ENCODE measurements at places on chromosomes 11 and 22.

- no peak for DNase-seq
Observed at GRCh38 chr22:28952857-28953256, 69.5 kb downstream of the ZNRF3 start.

- DNase-seq = no peak
Observed at GRCh38 chr11:112652786-112653390, 308.3 kb upstream of the NCAM1 start.

- no peak for DNase-seq
Observed at GRCh38 chr22:25970374-25970911, 198.8 kb upstream of the SEZ6L start.

GRCh38 chr11:14417617-14418374 is 58.8 kb upstream of the RRAS2 start:
- no peak for DNase-seq

DNA sequence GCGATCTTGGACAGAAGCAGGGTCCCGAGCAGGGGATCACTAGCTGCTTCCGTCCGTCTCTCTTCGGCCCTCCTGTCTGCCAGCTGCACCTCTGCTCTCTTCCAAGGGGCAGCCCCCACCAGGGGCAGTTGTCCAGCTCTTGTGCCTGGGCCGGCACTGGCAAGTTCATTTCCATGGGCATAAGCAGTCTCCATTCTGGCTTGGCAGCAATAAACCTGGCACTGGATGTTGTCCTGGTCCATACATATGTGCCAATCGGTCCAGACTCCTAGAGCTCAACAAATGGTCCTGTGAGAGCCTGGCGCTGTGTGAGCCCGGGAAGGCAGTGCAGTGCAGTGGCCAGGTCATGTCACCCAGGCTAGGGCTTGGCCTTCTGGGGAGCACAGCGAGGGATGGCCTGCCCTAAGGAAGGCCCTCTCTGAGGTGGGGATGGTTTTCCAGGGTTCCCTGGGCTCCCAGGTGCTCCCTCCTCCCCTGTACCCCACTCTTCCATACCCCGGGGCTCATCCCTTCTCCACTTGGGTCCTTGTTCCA is 60.4 kb downstream of the RPS6KA4 start:
- DNase-seq = no peak

GRCh38 chr11:73366265-73366610 is 10.0 kb upstream of the RELT start:
- peak; percentile 19 for DNase-seq

- DNase-seq = no peak
Observed at GRCh38 chr11:107666911-107667613, 44.8 kb downstream of the SLN start.

- DNase-seq = no peak
Observed at GRCh38 chr11:17395554-17395961, 7.1 kb upstream of the KCNJ11 start.

GRCh38 chr11:113372309-113372708 is 15.3 kb upstream of the ANKK1 start:
- no peak for DNase-seq

- DNase-seq = no peak
Observed at GRCh38 chr11:2797741-2798361, 87.7 kb downstream of the CDKN1C start.

Measured in dermis microvascular lymphatic vessel endothelial cell (primary cell).